ENCODE measurements at places on chromosomes 13 and 19.

- DNase-seq: no peak
These were observed 17.0 kb downstream of the CATSPERG start for GRCh38 chr19:38352611-38353010.

DNA sequence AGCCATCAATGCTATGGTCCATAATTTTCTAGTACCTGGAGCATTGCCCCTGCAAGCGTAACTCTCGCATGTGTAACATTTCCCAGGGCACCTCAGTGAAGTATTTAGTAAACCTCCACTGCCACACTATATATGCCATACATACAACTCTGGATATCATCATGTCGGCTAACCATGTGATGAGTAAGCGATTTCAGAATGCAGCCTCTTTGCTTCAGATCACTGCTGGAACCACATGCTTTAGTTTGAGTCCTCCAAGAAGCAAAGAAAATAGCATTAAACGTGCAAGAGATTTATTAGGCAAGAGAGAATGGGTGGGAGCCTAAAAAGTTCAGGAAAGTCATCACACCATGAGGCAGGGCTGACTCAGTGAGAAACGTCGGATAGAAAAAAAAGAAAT is 635.6 kb upstream of the SLITRK5 start:
- DNase-seq: no peak

DNA sequence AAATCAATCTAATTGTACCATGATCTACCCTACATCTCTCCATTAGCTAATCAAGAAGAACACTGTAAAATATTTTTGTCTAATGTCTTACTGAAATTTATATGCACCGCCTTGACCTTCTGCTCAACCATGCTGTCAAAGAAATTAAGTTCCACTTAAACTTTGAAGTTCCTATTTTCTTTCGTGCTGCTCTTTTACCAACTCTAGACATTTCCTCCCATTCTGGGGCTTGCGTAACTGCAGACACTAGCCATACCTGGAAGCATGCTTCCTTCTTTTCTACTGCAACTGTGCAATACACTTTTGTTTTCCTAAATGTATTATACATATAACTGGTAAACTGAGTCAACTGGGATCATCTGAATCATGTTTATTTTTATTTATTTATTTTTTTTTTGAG is 8.5 kb upstream of the UBE2L5 start:
- DNase-seq: no peak

DNA sequence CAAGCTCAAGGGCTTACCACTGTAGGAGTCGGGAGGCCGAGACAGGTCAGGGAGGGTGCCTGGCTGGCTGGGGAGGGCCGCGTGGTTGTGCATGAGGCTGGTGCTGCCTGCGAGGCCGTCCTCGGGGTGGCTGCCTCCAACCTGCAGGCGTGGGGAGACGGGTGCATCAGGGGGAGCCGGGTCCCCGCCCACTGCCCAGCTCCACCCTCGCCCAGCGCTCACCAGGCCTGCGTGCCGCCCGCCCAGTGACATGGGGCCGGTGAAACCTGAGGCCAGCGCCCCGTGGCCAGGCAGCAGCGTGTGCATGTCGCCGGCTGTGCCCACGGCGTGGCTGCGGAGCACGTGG is 13.8 kb upstream of the UQCR11 start:
- no peak for DNase-seq

DNA sequence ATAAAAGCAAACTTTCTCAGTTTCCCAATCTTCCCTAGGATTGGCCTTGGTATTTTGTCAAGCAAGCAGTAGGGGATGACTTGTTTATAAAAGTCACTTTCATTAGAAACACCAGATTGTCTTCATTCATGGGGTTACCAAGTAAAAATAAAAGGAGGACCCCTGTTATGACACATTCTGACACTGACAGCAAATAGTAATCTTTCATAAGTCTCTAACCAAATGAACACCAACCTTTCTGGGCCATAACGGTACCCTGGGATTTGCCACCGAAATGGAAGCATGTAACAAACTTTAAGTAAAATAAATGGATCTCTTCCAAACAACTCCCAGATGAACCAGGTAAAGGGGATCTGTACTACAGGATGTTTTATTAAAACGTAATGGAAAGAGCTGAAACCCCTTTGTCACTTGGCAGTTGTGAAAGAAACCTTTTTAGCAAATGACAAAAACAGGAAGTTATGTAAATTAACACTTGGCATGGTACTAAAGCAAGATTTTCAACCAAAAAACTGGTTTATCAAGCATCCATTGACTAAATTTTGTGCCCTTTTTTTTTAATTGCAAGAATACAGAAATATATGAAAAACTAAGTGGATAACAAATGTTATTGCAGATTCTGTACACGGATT is 335.6 kb downstream of the RBM26 start:
- no peak for DNase-seq

GRCh38 chr13:76016799-76017400 is 380.8 kb downstream of the LMO7 start:
- DNase-seq: no peak

DNA sequence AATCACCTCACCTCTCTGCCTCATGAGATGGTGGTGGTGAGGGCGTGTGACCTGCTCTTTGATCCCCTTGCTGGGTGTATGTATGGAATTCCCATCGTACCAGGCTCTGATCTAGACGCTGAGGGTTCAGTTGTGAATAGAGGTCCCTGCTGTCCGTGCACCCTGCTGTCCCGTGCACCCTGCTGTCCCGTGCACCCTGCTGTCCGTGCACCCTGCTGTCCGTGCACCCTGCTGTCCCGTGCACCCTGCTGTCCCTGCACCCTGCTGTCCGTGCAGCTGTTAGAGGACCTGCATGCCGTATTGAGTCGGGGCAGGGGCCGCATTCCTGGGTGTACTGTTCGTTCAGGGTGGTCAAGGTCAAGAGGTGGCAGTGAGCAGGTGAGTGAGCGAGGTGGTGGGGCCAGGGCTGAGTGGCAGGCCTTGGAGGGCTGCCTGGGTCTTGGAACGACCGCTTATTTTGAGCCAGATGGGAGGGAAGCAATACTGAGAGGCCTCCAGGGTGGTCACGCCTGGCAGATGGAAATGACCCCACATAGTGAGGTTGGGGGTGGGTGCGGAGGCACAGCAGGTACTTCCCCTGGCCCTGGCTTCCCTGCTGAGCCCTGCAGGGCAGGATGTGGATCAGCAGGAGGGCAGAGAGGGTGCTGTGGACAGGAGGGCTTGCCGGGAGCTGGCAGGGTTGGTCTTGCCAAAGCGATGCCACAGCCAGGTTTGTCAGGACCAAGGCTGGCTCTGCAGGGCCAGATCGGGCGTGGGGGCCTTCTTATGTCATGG is 4.6 kb upstream of the EPN1 start:
- DNase-seq: peak; percentile 76

- no peak for DNase-seq
These were observed 949.7 kb upstream of the SLITRK1 start for GRCh38 chr13:84831666-84832657.

DNA sequence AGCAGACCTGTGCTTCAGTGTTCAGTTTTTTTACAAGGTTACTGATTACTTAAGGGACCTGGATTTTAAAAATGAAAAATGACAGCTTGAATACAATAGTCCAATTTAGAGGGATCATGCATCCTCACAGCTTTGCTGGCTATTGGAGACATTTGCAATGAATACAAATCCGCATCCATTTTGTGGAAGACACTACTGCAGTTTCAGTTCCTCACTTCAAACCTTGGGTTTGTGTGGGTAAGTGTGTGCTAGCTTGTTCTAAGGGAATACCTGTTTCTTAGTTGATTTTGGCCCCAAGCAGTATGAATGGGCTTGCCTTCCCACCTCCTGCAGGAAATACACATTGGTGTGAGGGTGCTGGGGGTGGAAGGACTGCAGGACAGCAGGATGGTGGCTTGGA is 222.4 kb downstream of the OLFM4 start:
- no peak for DNase-seq

- no peak for DNase-seq
These were observed 206.8 kb upstream of the TMTC4 start for GRCh38 chr13:100881291-100881864.

GRCh38 chr19:38667661-38668171 is 20.3 kb downstream of the ACTN4 start:
- DNase-seq: no peak

DNA sequence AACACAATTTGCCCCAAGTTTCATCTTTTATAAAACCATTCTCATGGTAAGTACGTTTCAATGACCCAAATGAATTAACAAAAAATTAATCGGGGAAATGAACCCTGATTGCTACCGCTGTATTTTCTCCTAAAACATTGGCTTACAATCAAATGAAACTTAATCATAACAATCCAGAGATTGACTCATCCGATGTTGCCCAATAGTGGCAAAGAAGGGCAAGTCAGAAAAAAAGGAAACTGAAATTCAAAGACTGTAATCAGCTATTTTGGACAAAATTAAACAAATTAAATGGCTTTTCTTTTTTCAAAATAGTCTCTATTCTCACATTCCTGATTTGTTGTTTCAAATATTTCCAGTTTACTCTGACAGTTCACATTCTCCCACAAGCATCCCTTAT is 3.9 kb upstream of the ACOD1 start:
- DNase-seq: no peak

- DNase-seq: no peak
These were observed 29.1 kb downstream of the CEBPG start for GRCh38 chr19:33402421-33403220.

- DNase-seq: peak; percentile 72
These were observed 14.7 kb downstream of the SMARCA4 start for GRCh38 chr19:10975374-10976130.

GRCh38 chr13:66462187-66462586 is 767.9 kb downstream of the PCDH9 start:
- no peak for DNase-seq

DNA sequence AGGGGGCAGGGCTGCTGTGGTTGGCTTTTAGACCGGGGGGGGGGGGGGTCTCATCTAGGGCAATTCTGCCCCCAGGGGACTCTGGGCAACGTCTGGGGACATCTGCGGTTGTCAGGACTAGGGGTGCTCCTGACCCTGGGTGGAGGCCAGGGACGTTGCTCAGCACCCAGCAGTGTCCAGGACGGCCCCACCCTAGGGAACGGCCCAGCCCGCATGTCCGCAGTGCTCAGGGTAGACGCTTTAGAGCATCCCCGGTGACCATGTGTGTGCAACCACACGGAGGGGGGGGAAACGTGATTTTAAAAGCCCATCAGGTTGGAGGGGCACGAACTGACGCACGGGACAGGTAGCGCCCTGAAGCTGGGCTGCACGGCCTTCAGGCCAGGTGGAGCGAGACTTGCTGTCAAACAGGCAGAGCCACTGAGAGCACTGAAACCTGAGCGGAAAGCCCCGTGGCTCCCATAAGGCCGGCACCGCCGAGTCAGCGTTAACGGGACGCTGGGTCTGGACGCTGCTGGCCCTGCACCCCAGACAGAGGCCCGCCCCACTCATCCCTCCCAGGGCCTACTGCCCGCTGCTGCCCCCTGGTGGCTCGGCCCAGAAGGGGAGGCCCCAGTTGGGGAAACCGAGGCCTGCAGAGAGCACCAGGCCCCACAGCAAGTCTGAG is 8.3 kb downstream of the CACTIN start:
- DNase-seq: peak; percentile 86

- no peak for DNase-seq
These were observed 5.1 kb downstream of the MRPL4 start for GRCh38 chr19:10256970-10257615.

DNA sequence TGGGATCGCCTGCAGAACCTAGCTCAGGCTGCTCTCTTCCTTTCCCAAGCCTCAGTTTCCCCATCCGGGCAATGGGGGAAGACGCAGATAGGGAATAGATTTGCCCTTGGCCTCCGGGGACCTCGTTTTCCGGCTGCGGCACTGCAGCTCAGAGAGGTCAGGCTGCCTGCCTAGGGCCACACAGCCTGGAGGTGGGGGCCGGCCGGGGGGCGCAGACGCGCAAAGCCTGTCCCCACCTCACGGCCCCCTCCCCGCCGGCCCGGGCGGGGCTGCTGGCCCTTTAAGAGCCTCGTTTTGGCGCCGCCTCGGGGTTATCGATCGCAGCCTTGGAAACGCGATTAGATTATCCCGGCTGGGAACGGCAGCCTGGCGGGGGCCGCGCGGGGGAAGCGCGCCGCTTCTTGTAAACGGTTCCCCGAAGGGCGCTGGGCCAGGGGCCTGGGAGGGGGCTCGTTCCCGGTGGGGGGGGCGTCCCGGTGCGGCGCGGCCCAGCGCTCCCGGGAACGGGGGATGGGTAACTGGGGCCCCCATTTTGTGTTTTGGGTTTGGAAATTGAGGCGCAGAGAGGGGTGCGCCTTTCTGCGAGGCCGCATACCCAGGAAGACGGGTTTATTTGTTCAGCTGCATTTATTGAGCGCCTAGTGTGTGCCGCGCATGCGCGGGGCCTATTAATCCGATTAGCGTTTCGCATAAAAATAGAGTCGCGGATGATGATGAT is 23.4 kb upstream of the TCF3 start:
- no peak for DNase-seq
